ENCODE measurements at places on chromosomes 5 and 9. TPM values are rescaled to one million over a fixed set of nuclear protein-coding genes. Genes with fewer than 3 reads are reported as not detected.

GRCh38 chr9:124358631-124359030, 56.6 kb downstream of the PSMB7 start:
- no peak for DNase-seq

- no peak for DNase-seq
Measured at GRCh38 chr9:126583144-126583760, 30.5 kb upstream of the LMX1B start.

- DNase-seq = no peak
Measured at GRCh38 chr9:13791816-13792215, 512.3 kb upstream of the MPDZ start.

DNA sequence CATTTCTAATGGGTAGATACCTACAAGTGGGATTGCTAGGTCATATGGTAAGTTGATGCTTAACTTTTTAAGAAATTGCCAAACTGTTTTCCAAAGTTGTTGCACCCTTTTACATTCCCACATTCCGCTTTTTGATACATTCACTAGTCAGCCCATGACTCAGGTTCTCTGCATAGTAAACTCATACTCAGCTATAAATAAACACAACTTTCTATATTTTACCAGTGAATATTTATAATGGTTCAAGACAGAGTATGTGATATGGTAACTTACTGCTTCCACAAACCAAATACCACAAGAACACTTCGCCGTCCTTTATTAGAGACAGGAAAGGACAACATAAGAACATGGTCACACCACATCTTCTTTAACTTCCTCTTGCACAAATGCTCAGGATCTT, 54.0 kb downstream of the PLPP1 start:
- DNase-seq = no peak

- peak; percentile 64 for DNase-seq
Measured at GRCh38 chr5:74394916-74395880, 245.3 kb downstream of the ENC1 start.

DNA sequence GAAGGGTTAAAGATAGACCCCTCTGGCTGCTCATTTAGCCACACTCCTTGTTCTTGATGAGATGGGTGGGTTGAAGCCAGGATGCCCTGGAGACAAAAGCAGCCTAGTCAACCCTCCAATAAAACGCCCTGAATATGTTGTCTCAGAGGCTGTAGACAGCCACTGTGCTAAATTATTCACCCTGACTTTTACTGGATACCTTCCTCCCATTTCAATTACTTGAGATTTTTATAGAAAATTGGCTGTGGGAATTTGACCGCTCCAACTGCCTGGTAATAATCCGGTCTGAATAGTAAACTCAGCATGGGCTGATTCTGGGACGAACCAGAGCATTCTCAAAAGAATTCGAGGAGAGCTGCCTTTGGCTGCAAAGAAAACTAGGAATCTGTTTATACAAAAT, 104.2 kb downstream of the SNX18 start:
- no peak for DNase-seq

- DNase-seq = no peak
Measured at GRCh38 chr5:125582352-125582751, 835.9 kb upstream of the ZNF608 start.

Gene GABRA6
- not detected for total RNA-seq

Gene CAPSL
- 0.62 TPM for total RNA-seq

Gene NDST1
- 44.2 TPM for total RNA-seq

GRCh38 chr9:83754383-83754977, 46.7 kb upstream of the UBQLN1 start:
- DNase-seq = no peak

GRCh38 chr5:6201631-6202030, 176.7 kb downstream of the MED10 start:
- peak; percentile 49 for DNase-seq

Gene PCDHA11
- total RNA-seq = 0.27 TPM

GRCh38 chr5:16733331-16734006, 116.7 kb upstream of the RETREG1 start:
- DNase-seq = no peak

Gene C5orf46
- total RNA-seq = 10.0 TPM

Gene FEM1C
- 19.9 TPM for total RNA-seq

GRCh38 chr5:34867660-34868059, 28.7 kb downstream of the TTC23L start:
- DNase-seq = no peak

- DNase-seq = no peak
Measured at GRCh38 chr5:39073767-39074016, 507 bp downstream of the RICTOR start.

GRCh38 chr5:71564895-71565294, 22.2 kb upstream of the MCCC2 start:
- DNase-seq = no peak

- DNase-seq = no peak
Measured at GRCh38 chr9:75532233-75533050, 358.0 kb upstream of the PCSK5 start.

DNA sequence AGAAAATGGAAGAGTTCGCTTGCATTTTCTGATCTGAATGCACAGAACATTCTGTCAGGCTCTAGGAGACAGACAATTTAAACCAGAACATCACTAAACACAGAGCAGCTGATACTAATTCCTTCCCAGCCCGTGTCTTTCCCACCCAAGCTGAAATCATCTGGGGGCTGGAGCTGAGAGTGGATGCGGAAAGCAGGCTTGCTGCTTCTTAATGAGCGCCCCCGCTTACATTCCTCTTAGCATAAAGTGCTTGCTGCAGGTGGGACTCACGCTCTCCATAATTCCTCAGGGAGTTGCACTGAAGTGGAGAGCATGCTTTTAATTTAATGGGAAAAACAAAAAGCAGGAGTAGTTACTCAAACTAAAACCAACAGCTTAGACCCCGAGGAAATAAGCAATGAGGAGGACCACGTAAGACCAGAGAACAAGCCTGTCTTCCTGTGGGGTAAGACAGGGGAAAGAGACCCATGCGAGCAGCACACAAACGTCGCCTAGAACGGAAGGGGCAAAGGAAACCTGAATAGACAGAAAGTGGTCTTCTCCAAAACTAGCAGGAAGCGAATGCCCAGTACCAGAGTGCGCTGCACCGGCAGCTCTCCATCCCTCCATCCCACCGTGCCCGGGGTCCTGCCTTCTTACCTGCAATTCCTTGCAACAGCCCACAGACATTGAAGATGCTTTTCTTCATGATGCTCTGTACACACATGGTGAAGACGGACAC, 139.3 kb downstream of the LHFPL2 start:
- no peak for DNase-seq

DNA sequence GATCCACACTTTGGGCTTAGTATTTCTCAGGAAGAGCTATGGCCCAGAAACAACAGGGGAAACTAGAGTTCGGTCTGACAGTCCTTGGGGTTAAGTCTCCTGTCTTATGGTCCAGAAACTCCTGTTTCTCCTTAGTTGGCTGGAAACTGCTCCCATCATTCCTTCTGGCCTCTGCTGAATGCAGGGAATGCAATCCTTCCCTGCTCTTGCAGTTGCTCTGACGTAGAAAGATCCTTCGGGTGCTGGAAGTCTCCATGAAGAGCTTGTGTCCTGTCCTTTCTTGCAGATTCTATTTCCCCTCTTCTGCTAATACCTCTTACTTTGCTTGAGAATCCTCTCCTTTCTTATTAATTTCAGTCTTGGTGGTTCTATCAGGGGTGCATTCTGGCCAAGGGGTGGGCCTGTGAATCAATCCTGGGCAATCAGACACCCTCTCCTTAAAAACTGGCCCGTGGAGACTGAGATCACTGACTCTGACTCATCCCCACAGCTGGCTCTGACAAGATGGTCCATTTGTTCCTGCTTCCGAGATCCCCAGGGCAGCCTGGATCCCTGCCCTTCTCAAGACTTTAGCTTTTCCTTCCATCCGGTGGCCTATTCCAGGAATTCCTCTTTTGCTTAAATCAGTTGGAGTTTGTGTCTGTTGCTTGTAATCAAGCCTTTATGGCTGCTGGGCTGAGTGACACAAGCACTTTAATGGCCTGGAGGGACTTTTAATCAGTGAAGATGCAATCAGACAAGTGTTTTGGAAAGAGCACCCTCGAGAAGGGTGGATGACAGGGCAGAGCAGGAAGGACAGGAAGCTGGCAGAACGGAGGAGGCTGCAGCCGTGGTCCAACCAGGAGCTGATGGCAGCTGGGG, 23.7 kb downstream of the PTGS1 start:
- peak; percentile 79 for DNase-seq

DNA sequence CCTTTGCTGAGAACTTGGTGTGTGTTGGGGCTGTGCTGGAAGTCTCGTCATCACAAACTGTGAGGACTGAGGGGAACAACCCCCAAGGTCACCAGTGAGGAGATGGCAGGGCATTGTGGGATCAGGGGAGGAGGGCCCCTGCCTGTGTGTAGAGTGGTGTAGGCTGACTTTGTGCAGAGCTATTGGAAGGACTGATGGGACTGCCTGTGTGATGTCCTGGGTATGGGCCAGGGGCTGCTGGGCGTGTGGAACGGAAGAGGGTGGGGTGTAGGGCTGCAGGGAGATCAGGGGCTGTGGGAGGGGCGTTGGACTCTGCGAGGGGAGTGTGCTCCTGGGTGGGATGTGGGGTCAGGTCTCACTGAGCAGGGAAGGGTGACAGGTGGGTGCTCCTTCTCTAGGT, 3.6 kb downstream of the WNK2 start:
- no peak for DNase-seq

DNA sequence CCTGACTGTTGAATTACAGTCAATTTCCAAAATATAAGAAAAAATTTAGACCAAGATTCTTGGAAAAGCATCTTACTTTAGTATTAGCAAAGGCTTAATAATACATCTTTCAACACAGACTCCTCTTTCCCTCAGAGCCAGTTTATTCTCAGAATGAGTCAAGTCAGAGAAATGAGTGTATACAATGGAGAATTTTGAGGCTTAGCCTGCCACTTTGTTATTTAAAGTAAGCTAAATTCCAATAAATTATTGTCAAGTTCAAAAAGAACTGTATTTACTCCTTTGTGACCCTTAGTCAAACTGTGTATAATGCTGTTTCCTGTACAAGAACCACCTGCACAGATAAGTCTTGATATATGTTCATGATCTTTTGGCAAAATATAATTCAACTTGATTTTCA, 428.5 kb upstream of the ITGA1 start:
- no peak for DNase-seq

Gene TICAM2
- total RNA-seq = 16.0 TPM

DNA sequence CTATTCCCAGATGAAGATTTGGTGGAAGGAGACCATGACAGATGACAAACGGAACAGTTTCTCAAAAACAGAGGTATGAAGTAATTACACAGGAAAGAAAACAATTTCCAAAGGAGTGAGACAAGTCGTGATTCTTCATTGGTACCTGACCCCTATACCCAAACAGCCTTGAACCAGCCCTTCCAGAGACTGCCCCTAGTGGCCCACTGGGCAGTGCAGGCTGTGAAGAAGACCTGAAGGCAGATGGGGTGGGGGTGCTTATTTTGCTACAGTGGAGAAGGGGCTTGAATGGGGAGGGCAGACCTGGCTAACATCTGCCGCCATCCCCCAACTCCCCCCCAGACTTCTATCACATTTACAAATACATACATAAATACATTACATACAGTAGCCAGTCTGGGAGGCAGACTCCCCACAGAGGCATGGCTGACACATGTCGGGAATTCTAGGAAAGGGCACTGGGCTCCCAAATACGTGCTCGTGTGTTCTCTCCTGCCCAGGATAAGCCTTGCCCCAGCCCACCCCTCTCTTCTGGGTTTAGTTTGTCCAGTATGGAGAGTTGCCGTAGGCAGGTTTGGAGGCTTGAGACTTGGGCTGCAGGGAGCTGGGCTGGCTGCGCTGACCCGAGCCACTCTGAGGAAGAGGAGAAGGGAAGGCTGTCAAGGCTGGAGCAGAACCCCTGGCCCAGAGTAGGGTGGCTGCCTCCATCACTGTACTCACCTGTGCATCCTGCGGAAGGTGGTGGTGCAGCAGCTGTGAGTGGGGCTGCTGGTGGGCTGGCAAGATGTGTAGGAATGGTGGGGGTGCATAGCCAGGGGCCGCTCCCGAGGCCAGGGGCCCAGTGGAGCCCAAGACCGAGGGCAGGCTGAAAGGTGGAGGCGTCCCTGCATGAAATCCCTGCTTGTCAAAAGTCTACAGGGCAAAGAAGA, 105.3 kb downstream of the UBE2R2 start:
- peak; percentile 34 for DNase-seq

- DNase-seq = no peak
Measured at GRCh38 chr5:14243766-14244165, 100.6 kb downstream of the TRIO start.

GRCh38 chr9:4425319-4426045, 64.8 kb upstream of the SLC1A1 start:
- no peak for DNase-seq

DNA sequence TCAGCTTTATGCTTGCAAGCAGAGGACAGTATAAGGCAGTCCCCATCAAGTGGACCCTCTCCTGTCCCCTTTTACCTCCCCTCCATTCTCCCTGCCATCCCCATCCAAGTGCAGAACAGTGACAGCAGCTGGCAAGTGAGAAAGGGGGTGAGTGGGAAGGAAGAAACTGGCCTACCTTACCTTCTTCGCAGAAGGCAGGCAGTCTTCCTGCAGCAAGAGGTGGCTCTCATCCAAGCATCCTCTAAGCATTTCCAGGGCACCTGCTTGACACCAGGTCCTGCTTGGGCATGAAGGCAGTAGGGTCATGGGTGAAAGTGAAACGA, 77.3 kb upstream of the SH3PXD2B start:
- DNase-seq = no peak

DNA sequence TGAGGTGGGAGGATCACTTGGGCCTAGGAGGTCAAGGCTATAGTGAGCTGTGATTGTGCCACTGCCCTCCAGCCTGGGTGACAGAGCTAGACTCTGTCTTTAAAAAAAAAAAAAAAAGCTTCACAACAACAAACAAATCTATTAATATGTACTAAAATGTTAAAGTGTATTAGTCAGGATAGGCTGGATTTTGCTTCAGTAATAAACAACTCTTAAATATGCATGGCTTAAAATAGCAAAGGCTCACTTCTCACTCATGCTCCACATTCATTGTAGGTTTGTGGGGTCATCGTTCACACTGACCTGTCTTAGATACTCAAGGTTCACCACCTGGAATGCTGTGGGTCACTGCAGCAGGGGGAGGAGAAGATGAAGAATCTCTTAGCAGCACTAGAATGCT, 33.8 kb upstream of the COL15A1 start:
- no peak for DNase-seq

DNA sequence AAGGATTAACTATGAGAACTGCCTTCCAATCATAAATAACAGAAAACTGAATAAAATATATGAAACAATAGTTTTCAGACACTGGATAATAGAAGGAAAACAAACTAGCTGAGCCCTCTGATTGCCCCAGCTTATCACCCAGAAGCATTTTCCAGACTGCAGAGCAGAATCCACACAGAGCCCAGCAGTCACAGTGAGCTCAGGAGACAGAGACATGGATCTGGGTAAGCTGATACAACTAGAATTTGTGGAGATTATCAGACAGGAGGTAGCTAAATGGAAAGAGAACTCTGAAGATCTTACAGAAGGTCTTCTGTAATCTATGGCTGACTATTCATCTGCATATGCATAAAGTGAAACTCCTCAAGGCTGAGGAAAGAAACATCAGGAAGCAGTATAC, 128.8 kb downstream of the NR2F1-AS1 start:
- DNase-seq = no peak

GRCh38 chr5:137374110-137374714, 124.9 kb downstream of the SPOCK1 start:
- peak; percentile 24 for DNase-seq

Gene SVEP1
- total RNA-seq = 1.2 TPM

GRCh38 chr5:25573691-25574090, 928.9 kb upstream of the CDH10 start:
- DNase-seq = no peak

Data from M059J (cell line).